ENCODE measurements at places on chromosomes 13 and 19.

DNA sequence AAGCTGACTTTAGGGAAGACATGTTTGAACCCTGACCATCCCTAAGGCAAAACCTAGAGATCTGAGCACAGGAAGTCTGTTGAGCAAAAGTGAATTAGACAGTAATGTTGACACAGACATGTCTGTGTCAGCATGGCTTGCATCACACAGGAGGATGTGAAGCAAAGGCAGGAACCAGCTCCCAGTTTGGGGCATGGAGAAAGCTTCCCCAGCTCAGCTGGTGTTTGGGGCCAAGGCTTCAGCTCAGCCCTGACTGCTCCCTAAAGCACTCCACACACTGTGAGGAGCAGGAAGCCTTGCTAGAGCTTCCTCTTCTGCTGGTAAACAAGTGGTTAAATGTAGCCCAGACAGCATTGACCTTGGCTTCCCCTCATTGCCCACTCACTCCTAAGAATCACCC lies 153.8 kb upstream of the UBL3 start:
- no peak for DNase-seq

DNA sequence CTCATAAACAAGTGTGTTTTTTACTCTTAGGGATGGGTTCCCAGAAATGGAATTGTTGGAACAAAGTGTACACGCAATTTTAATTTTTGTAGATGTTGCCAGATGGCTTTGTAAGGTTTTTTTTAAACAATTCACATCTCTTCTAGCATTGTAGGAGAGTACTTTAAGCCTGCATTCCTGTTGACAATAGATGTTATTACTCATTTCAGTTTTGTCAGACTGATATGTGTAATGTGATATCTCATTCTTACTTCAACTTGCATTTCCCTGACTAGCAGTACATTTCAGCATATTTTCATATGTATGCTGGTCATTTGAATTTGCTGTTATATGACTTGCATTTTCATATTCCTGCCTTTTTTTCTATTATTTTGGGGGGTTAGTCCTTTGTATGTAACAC lies 186.6 kb upstream of the SLITRK6 start:
- no peak for DNase-seq

DNA sequence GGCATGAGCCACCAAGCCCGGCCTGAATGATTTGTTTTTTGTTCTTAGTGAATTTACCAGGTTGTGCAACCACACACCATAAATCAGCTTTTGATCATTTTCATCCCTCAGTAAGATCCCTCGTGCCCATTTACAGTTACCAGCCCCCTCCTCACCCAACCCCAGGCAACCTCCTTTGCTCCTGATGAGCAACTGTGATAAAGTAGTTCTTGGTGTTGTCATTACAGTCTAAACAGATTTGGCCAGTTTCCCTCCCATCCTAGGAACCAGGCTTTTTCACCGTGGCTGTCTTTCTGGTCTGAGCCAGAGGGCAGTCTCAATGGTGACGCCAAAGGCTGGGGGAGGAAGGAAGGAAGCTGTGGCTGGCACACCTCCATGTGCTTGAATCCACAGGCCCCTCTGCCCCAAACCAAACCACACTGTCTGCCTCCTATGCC lies 61.2 kb upstream of the WDFY2 start:
- DNase-seq = no peak

DNA sequence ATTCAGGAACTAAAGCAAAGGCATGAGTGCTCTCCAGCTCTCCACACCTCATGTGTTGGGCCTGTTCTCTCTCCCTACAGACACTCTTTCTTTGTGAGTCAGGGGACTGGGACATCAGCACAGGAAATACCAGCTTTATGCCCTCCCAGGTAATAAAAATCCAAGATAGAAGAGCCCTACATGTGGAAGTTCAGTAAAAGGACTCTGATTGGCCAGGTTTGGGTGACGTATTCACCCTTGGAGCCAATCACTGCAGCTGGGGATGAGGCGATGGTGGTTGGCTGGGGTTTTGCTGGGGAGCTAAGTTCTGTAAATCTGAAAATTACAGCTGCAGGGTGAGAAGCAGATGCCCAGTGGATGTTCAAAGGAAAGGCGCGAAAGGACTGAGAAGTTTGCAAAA lies 32.5 kb downstream of the CCDC70 start:
- DNase-seq = no peak

DNA sequence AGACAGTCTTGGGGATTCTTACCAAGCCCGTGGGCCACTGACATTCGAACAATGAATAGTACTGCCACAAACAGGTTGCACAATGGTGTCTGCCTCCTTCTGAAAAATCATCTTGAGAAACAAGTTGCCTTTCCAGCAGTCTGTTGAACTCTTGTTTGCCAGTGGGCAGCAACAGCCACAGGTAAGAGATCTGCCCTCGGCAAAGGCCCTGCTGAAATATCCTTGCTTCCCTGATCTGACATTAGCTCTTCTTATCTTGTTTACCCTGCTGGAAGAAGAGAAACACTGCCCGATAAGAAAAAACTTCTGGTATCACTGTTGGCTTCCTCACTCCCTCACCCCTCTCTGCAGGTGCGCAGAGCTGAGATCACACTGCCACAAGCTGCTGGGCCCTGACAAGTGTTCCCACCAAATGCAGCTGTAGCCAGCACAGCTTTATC lies 2.0 kb downstream of the DOCK9 start:
- DNase-seq = no peak

- DNase-seq = no peak
Observed at GRCh38 chr19:17865364-17866311, 5.9 kb downstream of the RPL18A start.

DNA sequence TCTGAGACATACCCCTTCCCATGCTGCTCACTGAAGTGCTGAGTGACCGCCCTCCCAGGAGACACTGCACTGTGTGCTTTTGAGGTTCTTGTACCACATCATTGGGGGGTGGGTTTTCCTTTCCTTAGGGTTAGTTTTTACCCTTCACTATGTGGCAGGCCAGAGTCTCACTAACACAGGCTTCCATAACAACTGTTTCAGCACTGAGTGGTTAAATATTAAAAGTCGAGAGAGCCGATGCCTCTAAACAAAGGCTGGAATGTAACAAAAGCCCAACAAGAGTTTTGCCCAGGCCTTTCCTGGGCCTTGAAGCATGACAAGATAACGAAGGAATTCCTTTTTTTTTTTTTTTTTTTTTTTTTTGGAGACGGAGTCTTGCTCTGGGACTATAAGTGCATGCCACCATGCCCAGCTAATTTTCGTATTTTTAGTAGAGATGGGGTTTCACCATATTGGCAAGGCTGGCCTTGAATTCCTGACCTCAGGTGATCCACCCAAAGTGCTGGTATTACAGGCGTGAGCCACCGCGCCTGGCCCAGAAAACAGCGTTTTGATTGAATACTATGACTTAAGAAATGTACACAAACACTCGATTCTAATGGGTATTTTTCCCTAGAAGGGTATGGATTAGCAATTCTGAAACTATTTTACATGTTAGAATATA lies 46.5 kb downstream of the ZNF823 start:
- no peak for DNase-seq

DNA sequence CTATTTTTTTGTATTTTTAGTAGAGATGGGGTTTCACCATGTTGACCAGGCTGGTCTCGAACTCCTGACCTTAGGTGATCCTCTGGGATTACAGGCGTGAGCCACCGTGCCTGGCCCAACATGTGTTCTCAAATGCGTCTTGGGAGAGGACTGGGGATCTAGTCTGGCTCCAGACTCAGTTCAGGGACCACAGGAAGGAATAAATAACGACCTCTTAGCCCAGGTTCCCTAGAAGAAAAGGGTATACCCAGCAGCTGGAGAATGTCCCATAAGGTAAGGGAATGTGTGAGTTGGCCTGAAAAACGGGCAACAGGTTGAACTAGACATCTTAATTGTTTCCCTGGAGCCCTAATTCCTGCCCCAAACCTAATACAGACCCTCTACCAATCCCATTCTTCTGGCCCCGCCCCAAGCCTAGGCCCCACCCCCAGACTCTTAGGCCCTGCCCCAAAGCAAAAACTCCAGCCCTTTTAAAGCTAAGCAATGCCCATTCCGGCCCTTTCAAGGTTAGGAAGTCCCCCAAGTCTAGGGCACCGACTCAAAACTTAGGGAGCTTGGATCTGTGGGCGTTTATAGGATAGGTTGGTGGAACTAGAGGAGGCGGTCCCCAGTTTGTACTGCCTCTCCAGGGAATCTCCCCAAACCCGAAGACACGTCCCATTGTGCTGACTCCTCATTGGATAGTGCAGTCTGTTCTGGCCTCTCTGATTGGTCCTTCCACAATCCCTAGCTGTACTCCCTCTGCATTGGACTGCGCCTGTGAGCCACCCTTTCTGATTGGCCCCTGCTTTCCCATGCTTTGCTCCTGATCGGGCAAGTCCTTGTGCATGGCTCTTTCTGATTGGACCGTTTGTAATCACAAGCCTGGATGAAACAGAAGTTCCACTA lies 5.4 kb upstream of the LRFN1 start:
- DNase-seq = no peak

DNA sequence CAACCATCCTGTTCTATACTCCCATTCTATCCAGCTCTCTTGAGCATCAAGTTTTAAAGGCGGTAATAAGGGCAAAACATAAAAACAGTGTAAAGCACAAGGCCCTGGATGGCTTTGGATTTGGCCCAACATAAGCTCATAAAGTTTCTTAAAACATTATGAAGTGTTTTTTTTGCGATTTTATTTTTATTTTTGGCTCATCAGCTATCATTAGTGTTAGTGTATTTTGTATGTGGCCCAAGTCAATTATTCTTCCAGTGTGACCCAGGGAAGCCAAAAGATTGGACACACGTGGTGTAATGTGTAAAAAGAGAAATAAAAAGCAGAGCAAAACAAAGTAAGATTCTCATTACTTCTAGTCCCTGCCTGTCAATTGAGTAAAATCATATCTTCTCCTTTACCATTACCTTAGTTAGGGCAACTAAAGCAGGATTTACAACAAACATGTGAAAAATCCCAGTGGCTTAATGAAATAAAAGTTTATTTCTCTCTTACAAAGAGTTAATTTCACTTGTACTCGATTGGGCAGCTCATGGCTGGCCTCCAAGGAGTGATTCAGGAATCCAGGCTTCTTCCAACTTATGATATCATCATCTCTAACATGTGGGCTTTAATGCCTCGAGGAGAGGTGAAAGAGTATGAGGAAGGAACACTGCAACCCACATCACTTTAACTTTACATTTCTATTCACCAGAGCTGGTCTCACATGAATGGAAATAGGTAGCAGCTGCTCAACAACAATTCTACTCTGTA lies 725.2 kb upstream of the SLITRK1 start:
- no peak for DNase-seq

DNA sequence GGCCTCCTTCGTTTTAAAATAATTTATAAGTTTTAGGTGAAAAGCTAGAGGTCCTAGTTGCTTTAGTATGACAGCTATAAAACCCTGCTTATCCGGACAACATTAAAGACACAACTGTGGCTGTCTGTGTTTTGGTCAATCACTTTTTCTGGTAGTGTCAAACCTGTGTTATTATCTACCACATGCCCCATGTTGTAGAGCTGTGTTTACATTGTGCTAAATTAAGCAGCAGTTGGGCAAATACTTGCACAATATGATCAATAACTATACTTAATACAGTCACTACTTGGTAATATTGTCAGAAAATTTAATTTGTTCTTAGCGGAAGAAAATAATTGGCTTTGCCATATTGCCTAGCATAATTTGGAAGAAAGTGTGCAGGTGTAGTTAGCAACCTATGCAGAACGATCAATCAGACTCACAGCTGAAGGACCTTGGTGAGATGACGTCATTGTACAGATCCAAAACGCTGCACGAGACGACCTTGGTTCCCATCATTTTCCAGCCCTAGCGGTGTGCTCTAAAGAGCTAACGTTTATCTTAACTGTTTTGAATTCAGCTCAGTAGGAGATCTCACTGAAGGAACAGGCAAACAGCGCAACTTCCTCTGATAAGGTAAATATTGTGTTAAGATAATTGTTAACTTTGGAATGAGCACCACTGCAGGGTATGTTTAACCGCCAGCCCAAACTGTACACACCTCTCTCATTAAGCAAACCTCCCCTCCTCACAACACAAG lies 476.6 kb downstream of the IRS2 start:
- DNase-seq = no peak

- DNase-seq = no peak
Observed at GRCh38 chr13:105410602-105411001, 1124.9 kb downstream of the EFNB2 start.

DNA sequence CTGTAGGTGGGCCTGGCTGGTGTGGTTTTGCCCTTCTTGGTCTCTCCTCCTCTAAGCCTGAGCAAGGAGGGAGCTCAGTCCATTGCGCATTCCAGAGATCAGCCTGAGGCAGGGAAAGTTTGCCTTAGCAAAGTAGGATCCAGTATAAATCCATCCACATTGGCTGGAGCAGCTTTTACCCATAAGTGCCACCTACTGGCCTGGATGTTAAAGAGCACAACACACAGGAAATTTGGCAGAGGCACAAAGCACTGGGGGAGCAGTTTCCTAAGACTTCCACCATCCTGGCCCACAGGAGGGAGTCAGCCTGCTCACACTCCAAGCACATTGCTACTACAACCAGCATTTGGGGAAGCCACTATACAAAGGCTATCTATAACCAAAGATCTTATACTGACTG lies 1124.2 kb downstream of the SLITRK1 start:
- no peak for DNase-seq
